ENCODE measurements at places on chromosomes 7 and 10. TPM values are rescaled to one million over a fixed set of nuclear protein-coding genes. Genes with fewer than 3 reads are reported as not detected.

DNA sequence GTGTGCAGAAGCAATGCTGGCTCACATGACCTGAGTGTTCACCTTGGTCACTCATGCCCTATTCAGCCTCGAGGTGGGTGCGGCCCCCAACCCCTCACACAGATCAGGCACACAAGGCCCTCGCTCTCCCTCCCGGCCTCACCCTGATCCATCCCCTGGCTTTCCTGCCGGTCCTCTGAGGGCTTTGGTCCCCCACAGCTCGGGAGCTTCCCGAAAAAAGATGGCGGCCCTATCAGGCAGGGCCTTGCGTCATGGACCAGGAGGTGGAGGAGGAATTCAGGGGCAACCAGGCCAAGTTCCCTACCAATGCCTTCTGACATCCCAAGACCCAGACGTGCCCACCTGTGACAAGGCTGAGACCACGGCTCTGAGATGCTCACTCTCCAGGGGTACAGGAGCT, 43.7 kb upstream of the DNAAF5 start:
- DNase-seq: no peak

GRCh38 chr10:77493239-77493806, 144.3 kb downstream of the KCNMA1 start:
- DNase-seq: no peak

DNA sequence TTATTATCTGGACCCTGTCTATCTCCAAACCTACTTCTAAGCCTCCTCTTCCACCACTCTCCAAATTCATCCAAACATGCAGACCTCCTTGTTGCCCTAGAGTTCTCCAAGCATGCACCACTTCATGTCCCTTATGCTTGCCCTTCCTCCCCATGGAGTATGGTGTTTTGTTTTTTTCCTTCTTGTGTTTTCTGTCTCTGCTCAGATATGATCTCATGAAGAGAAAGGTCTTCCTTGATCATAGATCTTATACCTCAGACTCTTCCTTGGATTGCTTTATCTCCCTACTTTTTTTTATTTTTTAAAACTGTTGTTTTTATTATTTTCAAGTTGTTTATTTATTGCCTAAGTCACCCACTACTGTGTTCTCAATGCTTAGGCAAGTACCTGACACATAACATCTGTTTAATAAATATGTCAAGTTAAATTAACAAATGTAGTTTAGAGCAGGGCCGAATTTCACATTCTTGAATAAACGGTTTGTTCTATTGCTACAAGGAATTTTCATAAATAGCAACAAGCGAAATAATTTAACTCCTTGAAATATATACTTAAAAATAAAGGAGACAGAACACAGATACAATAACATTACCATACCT, 84.5 kb downstream of the HGF start:
- DNase-seq: no peak

- DNase-seq: no peak
These were observed 29.6 kb downstream of the RET start for GRCh38 chr10:43106256-43107091.

DNA sequence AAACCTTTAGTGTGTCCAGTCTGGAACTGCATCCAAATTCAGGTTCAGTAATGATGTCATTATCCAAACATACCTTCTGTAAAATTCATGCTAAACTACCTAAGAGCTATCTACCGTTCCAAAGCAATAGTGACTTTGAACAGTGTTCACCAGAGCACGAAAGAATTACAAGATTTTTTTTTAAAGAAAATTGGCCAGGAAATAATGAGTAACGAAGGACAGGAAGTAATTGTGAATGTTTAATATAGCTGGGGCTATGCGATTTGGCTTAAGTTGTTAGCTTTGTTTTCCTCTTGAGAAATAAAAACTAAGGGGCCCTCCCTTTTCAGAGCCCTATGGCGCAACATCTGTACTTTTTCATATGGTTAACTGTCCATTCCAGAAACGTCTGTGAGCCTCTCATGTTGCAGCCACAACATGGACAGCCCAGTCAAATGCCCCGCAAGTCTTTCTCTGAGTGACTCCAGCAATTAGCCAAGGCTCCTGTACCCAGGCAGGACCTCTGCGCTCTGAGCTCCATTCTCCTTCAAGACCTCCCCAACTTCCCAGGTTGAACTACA, 694 bp upstream of the FAS start:
- no peak for DNase-seq

- DNase-seq: no peak
These were observed 44.1 kb upstream of the CDK6 start for GRCh38 chr7:92880212-92881090.

GRCh38 chr10:82091413-82091812, 216.4 kb downstream of the NRG3 start:
- DNase-seq: no peak

- DNase-seq: no peak
These were observed 132.6 kb downstream of the ELMO1 start for GRCh38 chr7:37315772-37316715.

PRRT4 gene
- not detected for total RNA-seq

RFC2 gene
- 13.9 TPM for total RNA-seq

DNA sequence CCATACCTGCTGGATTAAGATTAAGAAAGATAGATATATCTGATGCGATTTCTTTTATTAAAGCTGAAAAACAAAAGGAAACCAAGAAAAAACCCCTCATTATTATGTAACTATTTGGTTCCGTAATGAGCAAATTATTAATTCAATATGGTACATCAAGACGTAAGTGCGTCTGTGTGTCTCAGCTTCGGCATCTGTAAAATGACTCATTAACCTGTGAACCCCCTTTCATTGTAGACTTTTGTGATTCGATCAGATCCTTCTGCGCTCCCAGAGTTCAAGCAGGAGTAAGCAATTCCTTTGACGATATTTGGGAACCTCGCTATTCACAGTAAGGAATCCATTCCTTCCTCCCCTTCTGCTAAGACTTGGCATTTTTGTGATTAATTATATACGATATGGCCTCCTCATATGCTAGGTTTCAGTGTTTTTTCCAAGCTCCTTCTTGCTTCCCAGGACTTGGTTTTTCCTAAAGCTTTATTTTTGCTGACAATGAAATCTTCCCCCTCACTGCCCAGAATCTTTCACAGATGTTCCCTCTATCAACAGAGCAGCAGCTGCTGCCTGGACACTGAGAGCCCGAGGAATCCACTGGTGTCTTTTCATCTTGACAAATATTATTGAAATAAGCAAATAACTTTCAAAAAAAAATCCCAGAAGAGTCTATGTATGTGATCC, 171.7 kb upstream of the CELF2 start:
- no peak for DNase-seq

PRKG1 gene
- total RNA-seq: 17.2 TPM

GRCh38 chr7:110600956-110601355, 490.0 kb upstream of the LRRN3 start:
- no peak for DNase-seq

DNA sequence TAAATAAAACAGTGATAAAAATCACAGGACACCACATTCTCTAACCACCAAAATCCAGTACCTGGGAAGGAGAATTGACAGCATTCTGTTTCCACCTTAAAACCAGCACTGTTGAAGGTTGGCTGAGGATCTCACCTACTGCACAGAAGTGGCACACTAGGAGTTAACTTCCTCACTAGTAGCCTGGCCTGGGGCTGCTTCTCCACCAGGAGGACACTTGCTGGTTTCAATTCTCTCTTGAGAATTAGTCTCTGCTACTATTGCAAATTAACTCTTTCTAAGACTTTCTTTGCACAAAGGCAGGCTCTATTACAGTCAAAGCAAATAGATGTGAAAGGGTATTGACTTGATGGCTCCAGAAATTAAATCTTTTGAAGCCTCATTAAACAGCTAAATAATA, 2.3 kb upstream of the CTTNBP2 start:
- DNase-seq: no peak

- no peak for DNase-seq
These were observed 280.1 kb downstream of the TCF7L2 start for GRCh38 chr10:113230011-113230610.

GRCh38 chr10:50232261-50232639, 19.1 kb downstream of the ASAH2 start:
- no peak for DNase-seq

- no peak for DNase-seq
These were observed 5.1 kb upstream of the BLVRA start for GRCh38 chr7:43753271-43753810.

KAZALD1 gene
- 17.7 TPM for total RNA-seq

- DNase-seq: peak; percentile 65
These were observed 67.6 kb upstream of the DDC start for GRCh38 chr7:50632561-50633413.

- DNase-seq: peak; percentile 26
These were observed 258.4 kb downstream of the SEMA3A start for GRCh38 chr7:83936056-83936708.

GRCh38 chr7:133484086-133484485, 231.2 kb downstream of the EXOC4 start:
- no peak for DNase-seq

- no peak for DNase-seq
These were observed 245.1 kb downstream of the CHCHD3 start for GRCh38 chr7:132836746-132837145.

- DNase-seq: no peak
These were observed 199.9 kb downstream of the GATA3 start for GRCh38 chr10:8254350-8254749.

LYZL1 gene
- not detected for total RNA-seq

DNA sequence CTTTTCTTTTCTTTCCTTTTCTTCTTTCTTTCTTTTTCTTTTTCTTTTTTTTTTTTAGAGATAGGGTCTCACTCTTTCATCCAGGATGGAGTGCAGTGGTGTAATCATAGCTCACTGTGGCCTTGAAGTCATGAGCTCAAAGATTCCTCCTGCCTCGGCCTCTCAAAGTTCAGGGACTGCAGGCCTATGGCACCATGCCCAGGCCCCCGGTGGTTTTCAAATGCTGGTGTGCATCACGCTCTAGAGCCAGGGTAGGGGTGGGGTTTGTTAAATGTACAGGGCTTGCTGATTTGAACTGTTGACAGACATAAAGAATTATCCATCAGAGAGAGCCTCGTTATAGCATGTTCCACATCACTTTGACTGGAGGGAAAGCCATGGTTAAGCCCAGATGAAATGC, 5.8 kb downstream of the MINDY4 start:
- no peak for DNase-seq

INMT gene
- 6.4 TPM for total RNA-seq

DNA sequence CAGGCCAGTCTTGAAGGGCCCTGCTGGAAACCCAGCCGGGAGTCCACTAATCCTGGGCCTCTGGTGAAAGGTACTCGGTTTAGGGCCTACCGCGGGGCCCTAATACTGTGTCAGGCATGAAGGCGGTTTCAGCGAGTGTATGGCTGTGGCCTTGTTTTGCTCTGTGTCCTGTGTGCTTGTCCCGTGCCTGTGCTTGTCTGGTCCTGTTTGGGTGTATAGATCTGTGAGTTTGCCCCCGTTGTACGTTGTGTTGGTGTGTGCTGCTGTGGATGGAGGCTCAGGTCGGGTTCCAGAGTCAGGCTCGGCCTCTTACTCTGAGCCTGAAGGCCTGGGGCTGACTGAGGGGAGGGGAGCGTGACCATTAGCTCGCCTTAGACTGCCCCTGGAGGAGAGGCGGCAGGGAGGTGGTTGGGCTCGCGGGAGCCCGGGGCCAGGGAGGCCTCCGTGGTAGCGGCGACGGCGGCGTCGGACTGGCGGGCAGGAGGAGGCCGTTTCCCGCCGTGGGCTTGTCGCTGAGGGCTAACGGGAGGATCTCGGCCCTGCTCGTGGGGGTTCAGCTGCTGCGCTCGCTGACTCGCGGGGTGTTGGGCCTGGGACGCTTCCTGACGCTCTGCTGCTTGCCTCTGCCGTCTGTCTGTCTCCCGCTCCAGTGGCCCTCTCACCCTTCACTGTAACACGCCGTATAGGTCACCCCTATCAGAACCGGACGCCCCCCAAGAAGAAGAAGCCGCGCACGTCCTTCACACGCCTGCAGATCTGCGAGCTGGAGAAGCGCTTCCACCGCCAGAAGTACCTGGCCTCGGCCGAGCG, 2.6 kb downstream of the TLX1 start:
- no peak for DNase-seq

DNA sequence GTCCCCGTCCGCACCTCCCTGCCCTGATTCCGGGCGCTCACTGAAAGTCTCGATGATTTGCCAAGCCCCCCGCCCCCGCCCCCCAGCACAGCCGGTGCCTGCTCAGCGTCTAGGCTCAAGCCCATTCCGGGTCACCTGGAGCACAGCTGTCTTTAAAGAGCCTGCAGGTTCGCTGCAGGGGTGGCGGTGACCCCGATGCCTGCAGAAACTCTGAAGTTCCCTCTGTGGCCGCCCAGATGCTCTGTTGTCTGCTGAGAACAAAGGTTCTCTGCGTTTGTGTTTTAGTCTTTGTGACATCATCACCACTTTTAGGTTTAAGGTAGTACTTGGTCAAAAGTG, 780 bp downstream of the VENTX start:
- no peak for DNase-seq

DNA sequence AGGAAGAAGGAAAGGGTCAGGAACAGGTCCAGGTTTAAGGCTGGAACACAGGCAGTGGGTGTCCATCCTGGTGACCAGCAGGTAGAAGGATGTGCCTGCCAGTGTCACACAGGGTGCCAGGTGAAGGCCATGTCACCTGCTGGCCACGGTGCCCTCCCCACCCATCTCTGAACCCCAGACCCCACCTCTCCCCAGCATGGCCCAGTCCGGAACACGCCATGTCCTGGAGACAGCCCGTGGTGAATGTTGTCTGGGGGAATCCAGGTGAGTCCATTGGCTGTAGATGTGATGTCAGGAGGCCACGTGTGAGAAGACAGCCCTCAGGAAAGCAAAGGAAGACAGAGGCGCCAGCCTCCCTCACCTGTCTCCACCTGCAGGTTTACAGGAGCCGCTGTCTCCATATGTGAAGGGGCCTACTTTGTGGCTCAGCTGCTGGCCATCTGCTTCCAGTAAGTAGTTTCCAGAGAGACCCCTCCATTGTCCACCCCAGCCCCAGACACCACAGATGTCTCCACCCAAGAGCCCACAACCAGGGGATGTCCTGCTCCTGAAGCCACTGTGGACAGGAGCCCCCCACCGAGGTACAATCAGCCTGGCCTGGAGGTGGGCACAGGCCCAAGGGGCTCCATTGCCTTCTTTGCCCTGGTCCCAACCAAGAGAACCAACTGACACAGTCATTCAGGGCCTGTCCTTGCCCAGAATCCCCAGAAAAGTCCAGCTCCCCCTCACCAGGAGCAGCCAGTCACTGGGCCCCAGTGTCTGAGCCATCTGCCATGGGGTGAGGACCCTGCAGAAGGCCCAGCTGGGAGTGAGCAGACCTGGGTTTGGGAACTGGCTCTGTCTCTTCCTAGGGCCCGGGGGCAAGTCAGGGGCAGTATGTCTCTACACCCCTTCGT, 20.7 kb downstream of the TMEM72 start:
- no peak for DNase-seq

DNA sequence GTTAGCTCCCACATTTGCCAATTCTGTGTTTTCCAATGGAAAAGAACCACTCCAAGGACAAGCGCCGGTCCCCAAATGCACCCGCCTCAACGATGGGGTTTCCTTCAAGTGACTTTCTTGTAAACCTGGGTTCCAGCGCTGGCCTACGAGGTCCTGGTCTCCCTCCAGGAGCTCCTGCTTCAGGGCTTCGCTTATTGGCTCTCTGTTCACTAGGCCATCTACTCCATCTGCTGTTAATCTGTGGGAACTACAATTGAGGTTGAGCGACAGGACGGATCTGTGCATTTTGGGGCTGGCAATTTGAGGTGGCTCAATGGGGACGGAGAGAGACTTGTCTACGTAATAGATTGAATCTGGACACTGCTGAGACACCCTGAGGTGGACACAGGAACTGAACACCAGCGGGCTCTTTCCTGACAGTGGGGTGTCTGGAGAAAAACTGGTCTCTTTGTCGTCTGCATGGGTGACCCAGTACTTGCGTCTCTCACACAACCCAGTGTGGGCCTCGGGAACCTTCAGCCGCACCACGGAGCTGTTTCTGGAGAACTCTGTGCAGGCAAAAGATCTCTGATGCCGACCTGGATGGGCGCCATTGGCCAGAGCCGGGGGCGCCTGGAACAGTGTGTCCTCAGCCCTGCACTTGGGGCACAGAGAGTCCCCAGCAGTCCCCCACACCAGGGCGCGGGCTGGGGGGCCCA, 115.9 kb upstream of the ADAM12 start:
- no peak for DNase-seq

PVRIG gene
- total RNA-seq: not detected

All from left colon (tissue), 2 donors.